Vagina (tissue), 2 donors: ENCODE measurements at places on chromosomes 6 and 20.

GRCh38 chr20:21944227-21944626, 238.8 kb downstream of the PAX1 start:
- no peak for DNase-seq

GRCh38 chr6:100662264-100662663, 197.5 kb upstream of the SIM1 start:
- DNase-seq, result no peak

DNA sequence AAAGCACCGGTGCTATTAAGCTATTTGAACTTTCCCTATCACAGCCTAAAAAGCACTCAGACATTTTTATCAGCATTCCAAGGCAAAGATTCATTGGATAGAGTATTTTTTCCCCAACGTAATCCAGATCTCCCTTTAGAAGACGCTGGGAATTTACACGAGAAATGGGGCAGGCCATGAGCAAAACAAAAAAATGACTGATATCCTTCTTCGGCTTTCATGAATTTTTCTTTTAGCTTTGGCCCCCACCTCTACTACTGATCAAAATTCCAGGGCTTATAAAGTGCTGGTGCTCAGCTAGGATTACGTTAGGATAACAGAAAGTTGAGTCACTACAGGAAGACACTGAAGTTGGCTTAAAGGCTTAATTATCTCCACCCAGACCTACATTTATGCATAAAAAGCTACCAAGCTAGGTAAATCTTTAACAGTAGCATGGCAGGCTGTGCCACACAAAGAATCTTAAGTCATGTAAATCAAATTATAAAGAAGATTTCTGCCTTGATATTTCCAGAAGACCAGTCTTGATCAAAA, 418.5 kb upstream of the BTBD3 start:
- no peak for DNase-seq

GRCh38 chr6:111949546-111949945, 76.3 kb upstream of the FYN start:
- no peak for DNase-seq

GRCh38 chr6:64257586-64257985, 622.0 kb downstream of the PHF3 start:
- DNase-seq, result no peak

- DNase-seq, result no peak
Measured at GRCh38 chr6:142429195-142429594, 127.4 kb downstream of the ADGRG6 start.

DNA sequence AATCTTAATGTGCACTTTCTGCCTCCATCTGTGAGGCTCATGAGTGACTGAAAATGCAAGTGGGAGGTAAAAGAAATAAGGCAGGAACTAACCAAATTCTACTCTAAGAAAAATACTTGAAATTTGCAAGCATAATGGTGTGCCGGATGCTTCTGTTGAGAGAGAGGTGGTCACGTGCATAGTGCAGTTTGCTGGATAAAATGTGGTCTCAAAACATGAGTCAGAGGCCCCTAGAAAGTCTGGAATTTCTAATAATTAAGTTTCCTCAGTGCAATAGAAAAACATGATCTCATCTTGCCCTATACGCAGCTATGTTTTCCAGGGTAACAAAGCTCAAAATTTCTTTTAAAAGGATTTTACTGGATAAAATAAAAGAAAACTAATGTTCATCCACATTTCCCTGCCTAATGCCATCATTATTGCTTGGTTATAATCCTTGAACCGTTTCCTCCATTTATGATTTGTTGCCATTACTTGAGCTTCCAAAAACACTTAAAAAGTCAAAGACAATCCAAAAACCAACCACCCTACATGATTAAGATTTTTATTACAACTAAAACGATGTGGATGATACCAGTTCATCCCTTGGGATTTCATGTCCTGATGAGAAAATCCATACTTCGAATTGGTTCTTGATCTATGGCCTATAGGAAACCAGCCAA, 351.7 kb upstream of the ARID1B start:
- no peak for DNase-seq

DNA sequence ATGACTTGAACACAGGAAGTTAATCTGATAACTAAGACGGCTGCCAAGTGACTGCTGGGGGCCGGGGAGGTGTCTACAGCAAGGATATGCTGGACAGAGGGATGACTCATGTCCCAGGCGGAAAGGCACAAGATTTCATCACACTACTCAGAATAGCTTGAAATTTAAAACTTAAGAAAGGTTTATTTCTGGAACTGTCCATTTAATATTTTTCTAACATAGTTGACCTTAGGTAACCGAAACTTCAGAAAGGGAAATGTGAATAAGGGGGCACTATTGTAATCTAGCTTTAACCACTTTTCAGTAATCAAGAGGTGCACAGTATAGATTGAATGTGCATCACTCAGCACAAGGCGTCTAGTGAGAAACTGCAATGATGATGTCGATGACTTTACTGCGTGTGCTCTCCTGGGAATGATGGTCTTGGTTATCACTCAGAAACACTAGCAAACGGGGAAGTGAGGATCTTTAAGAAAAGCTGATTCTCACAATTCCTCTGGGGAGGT, 171.5 kb downstream of the QKI start:
- no peak for DNase-seq

GRCh38 chr20:25553819-25554296, 31.5 kb downstream of the NINL start:
- DNase-seq, result no peak

GRCh38 chr6:13220266-13220665, 108.1 kb downstream of the TBC1D7 start:
- no peak for DNase-seq

GRCh38 chr6:65229825-65230224, 477.2 kb downstream of the EYS start:
- no peak for DNase-seq

- DNase-seq, result no peak
Measured at GRCh38 chr20:37543828-37544227, 16.2 kb upstream of the BLCAP start.

GRCh38 chr6:166784691-166785090, 157.6 kb upstream of the RPS6KA2 start:
- peak; percentile 34 for DNase-seq

GRCh38 chr20:50017576-50018248, 34.9 kb downstream of the SNAI1 start:
- no peak for DNase-seq

DNA sequence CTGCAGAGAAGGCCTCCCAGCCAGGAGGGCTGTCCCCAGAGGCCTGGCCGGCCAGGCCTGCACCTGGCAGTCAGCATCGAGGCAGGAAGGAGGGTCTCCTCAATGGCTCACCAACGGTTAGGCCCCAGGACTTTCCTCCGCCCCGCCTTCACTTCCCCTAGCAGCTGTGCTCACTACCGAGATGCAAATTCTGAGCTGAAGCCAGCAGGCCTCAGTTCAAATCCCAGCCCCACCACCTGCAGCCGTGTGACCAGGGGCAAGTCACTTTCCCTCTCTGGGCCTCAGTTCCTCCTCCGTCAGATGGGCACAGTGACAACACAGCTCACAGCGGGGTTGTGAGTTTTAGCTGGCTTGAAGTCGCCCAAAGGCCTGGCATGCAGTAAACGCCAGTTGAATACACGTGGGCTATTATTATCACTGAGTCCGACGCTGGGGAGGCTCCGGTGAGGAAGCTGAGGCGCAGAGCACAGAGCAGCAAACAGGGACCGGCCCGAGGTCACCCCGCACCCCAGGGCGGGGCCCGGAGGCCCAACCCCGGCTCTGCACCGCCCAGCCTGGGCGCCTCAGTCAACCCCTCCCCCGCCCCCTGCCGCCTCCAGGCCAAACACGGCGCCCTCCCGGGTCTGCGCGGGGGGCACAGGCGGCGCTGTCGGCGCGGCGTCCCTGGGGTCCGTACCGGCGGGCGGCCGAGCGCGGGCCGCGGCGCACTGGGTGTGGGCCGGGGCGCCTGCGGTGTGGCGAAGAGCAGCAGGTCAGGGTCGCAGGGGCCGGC, 671 bp downstream of the E2F1 start:
- DNase-seq, result no peak

DNA sequence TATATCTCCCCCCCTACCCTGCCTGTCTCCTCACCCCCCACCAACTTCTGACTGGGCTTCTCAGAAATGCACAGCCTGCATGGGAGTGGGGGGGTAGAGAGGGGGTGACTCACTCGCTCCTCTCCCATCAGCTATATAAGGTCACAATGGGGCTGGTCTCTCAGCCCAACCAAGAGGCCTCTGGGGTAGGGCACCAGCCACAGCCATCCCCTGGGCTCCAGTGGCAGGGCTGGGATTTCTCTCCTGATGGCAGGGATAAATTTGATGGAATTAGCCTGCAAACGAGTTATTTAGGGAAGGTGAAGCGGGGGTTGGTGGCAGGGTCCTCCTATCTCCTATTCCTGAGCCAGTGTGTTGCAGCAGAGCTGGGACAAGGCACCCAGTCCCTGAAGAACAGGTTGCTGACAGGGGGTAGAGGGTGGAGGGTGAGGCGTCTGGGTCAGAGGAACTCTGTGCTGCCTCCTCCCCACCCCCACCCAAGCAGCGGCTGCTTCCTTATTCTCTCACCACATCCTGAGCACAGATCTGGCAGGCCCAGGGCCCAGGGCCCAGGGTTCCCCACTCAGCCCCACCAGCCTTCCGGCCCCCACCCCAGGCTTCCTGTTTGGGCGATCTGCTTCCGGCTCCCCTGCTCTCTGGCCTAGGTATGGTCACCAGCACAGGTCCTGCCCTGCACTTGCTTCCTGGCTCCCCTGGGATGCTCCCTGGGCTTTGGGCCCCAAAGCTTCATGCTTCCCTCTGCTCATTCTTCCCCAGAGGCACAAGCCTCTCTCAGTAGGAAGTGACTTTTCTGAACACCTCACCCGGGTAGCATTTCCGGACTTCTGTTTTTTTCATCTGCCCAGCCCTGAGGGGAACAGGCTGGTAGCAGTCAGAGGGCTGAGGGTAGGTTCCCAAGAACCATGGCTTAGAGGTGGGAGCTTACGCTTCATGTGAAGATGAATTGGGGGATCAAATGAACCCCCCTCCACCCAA, 4.0 kb downstream of the PPP1R18 start:
- DNase-seq, result no peak

DNA sequence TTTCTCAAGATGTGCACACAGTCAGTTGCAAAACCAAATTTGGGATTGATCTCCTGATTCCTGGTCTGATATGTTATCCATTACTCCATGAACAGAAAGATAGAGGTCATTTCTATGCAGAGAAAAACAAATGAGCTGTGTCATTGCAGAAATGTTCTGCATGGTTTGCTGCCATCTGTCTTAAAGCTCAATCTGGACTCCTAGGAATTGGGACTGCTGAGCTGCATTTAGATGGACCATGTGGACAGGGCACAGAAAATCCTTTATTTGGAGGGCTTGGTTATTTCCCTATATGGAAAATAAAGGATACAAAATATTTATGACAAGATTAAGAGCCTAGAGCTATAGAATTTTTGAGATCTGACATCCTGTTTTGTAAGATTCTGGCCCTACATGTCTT, 91.3 kb downstream of the ADGRB3 start:
- no peak for DNase-seq

DNA sequence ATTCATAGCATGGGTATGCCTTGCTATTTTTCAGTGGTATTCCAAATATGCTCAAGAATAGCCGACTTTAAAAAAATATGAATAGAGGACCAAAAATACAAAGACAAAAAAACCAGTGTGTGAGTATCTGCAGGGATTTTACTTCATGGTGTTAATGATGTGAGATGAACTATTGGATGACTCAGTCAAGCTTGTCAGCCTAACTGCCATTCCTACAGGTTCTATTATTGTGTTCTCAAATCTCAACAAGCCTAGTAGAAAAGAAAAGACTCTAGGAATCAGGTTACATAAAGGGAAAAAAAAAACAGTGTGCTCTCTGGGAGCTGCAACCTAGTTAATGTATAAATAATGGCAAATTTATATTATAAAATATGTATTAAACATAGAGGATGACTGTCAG, 588.4 kb upstream of the BTBD3 start:
- DNase-seq, result no peak

- no peak for DNase-seq
Measured at GRCh38 chr6:56649053-56649769, 6.5 kb upstream of the DST start.

GRCh38 chr6:49890988-49891387, 24.7 kb upstream of the CRISP1 start:
- DNase-seq, result no peak
